ENCODE measurements at places on chromosomes 5 and 9.

GRCh38 chr9:92504881-92505280 is 22.6 kb upstream of the ASPN start:
- no peak for DNase-seq

DNA sequence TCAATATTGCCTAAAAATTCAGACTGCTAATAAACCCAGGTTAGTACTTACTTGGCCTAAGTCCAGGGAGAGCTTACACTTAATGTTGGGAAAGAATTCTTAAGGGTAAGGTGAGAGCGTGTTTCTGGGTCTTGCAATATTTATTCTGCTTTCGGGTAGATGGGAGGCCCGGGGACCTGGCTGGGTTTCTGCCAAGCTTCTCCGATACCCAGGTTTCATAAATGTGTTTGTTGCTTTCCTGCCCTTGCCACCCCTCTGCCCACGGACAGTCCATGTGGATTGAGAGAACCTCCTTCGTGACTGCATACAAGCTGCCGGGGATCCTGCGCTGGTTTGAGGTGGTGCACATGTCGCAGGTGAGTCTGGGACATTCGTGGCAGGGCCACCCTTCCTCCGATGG is 48.4 kb upstream of the FOXI1 start:
- no peak for DNase-seq

GRCh38 chr9:21862871-21863270 is 60.4 kb downstream of the MTAP start:
- DNase-seq, result no peak

DNA sequence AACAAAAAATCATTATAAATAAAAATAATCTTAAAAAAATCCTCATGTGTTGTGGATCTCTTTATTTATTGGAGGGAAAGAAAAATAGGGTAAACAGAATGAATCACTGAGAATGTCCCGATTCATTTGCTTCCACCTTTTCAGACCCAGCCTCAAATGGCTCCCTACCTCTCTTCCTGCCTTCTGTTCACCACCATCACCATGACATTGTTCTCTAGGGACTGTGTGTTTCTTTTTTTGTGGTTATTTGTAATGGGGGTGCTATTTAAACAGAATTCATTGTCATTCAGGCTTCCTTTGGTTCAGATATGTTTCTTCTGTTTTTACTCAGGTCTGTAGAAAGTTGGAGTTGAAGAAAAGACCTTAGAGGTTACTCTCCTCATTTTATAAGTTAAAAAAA is 198.2 kb downstream of the KIF4B start:
- DNase-seq, result no peak

GRCh38 chr9:28155671-28156070 is 582.4 kb upstream of the C9orf72 start:
- DNase-seq, result no peak

GRCh38 chr9:2727966-2728613 is 10.8 kb downstream of the KCNV2 start:
- peak; percentile 46 for DNase-seq

GRCh38 chr5:35899800-35900199 is 38.6 kb downstream of the CAPSL start:
- peak; percentile 60 for DNase-seq

DNA sequence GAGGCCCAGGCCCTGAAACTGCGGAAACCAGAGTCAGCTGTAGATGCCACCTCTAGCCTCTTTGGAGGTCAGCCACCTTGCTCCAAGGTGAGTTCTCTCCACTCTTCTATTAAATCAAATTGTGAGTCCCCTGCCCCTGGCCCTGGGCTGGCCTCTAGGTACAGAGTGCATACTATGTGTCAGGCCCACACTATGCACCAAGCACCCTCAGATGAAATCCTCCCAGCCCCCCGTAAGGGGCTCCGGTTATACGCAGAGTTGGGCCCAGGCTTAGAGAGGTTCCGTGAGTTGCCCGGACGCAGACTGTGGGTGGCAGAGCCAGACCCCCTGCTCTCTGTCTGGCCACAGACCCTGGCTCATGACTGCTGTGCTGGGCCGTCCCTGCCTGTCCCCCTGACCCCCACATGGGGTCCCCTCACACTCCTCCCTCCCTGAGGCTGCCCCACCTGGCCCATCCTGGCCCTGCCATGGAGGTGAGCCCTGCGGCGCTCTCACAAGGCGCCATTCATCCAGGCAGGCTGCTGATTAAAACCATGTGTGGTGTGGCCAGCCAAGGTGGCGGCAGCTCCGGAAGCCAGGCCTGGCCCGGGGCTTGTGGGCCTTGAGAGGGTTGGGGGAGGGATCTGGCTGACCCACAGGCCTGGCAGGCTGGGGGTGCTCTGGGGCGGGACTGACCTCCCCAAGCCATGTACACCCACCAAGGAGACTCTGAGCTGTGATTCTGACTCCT is 65.5 kb upstream of the SYNPO start:
- no peak for DNase-seq

DNA sequence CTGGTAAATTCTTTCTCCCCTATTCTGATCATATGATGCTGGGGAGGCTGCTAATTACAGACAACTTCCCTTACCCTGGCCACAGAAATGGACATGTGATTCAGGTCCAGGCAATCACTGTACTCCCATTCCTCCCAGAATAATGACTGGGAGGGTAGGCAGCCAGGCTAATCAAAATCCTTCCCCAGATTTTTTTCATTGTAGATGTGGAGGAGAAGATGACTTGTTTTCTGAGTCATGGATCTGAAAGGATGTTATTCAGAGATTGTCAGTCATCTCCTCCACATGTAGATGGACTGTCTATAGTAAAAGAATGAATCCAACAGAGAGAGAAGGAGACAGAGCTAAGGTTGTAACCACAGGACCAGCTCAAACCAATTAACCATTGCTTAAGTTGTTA is 123.9 kb upstream of the PUM3 start:
- no peak for DNase-seq

- no peak for DNase-seq
Measured at GRCh38 chr9:126348911-126349550, 22.4 kb downstream of the MVB12B start.

DNA sequence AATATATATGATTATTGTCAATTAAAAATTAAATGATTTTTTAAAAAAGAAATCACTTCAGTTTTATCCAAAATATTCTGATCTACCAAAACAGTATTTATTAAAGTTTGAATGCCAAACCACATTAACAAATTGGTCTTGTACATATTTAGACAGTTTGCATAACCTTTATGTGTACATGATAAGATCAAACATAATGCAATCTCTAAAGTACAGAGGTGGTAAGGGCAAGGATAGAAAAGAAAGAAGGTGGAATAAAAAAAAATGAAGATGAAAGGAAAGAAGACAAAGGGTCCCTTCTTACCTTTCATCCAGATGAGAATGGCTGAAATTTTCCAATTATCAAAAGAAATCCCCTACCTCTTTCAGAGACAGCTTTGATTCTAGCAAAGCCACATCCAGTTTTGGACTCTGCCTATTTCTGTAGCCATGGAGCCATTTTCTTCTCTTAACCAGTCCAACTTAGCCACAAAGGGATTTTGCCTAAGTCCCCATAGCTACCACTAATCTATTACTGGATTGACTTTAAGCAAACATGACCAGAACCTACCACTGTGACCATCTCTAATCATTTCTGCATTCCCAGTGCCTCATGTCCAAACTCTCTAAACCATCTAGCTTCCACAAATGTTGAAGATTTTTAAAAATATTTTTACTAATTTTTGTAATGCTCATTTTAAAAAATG is 133.3 kb upstream of the TRPM3 start:
- DNase-seq, result no peak

DNA sequence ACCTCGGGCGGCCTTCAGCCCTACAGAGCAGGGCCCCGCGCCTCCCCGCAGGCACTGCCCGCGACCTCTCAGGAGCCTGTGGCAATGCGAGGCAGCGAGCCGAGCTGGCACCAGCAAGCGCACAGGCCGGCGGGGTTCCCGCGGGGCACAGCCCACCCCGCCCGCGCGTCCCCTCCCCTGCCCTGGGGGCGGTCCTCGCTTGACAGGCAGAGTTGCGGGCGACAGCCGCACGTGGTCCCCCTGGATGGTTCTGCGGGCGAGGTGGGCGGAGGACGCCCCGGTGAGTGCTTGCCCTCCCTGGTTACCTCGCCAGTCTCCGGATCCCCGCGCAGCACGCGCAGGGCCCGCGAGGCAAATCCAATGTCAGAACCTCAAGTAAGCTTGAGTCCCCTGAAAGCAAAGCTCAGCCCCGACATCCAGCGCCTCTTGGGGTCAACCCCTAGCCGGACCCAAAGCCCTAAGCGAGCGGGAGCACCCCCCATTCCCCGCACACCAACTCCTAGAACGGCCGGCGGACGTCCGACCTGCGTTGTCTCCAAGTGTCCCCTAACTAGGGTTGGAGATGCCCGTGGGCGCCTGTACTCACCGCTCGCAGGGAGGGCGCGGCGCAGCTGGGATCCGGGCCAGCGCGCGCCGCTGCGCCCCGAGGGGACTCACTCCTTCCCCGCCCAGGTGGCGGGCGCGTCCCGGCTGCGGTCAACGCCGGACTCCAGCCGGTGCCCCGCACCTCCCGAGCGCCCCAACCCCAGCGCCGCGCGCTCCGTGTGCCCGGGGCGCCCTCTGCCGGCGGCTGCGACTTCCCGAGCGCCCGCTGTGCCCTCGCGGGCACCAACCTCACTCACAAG is at the start of gene DRD1:
Gene DRD1, minus strand, starts transcription at position 123 of the 845 bp plus-strand sequence. CDS start 1,083 bp downstream, outside the sequence.
- peak; percentile 81 for DNase-seq

GRCh38 chr5:174553556-174553955 is 170.8 kb upstream of the MSX2 start:
- no peak for DNase-seq

- no peak for DNase-seq
Measured at GRCh38 chr9:131910572-131910971, 169.1 kb downstream of the MED27 start.

GRCh38 chr9:126621061-126621918 is 7.6 kb downstream of the LMX1B start:
- no peak for DNase-seq

DNA sequence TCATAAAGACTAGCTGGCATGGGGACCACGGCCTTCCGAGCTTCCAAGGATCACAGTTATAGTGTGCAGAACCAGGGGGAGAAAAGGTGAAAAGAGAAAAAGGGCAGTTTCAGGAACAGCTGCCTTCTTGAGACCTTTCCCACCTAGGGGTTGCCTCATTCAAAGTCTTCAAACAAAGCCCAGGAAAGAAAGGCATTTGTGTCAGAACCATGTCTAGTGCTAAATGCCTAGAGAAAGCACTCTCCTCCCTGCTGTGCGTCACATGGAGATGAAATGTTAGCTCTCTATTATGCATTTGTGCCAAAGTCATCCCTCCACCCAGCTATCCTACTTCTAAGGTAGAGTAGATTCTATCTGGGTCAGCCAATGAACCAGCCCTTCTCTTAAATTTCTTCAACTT is 1037.3 kb upstream of the WWC1 start:
- no peak for DNase-seq

DNA sequence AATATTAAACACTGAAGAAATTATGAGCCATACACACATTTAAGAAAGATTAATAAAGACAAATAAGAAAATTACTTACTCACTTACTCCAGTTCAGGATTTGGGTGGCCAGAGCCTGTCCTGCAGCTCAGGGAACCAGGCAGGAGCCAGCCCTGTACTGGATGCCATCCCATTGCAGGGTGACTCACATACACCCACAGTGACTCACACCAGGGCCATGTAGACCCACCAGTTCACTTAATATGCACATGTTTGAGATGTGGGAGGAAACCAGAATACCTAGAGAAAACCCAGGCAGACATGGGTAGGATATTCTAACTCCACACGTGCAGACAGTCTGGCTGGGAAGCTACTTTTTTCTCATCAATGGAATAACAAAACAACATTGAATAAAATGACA is 49.6 kb upstream of the ADRB2 start:
- DNase-seq, result no peak

DNA sequence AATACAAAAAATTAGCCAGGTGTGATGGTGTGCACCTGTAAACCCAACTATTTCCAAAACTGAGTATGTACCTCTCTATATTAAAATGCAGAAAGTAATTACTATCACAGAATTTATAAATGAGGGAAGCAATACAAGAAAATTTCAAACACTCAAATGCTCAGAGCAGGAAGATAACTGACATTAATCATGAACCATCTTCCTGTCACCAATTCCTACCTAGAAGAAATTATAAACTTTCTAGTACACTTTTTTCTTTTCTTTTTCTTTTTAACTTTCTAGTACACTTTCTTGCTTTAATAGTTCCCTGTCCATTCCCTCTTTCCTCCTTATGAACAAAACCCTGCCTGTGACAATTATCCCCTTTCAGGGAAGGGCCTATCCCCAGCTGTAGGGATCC is 106.8 kb downstream of the MED27 start:
- DNase-seq, result no peak

DNA sequence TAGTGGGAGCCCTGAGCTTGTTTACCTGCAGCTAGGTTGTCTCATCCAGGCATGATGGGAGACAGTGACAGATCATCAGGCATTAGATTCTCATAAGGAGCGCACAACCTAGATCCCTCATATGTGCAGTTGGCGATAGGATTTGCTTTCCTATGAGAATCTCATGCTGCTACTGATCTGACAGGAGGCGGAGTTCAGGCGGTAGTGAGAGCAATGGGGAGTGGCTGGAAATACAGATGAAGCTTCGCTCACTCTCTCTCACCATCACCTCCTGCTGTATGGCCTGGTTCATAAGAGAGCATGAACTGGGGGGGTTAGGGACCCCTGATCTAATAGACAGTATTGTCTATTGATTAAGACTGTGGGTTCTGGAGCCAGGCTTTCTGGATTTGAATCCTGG is 24.9 kb downstream of the SMAD5 start:
- no peak for DNase-seq

DNA sequence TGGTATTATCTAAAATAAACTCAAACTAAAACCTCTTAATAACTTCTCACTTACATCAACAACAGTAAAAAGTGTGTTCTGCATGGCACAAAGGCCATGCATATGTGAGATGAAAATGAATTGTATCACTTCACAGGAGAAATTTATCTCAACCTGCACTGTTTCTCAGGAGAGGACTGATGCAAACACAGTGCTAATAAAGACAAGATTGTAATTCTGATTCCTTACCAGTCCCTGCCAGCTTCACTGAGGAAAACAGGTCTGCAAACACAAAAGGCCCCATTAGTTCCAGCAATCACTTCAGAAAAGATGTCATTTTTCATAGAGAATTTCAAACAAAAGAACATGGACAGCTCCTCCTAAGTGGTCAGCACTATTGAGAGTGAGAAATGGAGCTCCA is 117.3 kb upstream of the PDE4D start:
- DNase-seq, result no peak

- no peak for DNase-seq
Measured at GRCh38 chr9:2029666-2030170, 14.6 kb downstream of the SMARCA2 start.

- no peak for DNase-seq
Measured at GRCh38 chr5:54703133-54703532, 185.6 kb downstream of the SNX18 start.

DNA sequence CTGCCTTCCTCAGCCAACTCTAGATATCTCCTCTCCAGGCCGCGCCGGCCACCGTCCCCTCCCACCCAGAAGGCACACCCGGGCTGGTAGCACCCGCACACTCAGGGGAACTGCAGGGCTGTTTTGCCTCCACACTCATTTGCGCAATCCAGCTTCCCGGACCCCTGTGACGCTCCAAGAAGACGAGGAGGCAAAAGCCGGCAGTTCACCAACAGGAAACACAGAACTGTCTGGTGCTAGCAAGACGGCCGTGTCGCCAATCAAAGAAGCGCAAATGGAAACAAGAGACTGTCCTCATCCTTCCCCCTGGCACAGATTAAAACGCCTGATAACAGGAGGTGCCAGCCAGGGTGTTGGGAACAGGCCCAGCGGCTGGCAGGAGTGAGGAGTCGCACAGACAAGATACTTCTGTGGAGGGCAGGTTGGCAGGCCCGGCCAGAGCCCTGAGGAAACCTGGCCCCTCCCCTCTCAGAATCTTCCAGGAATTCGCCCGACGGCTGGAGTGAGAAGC is 7.8 kb downstream of the AGPAT2 start:
- no peak for DNase-seq
